HCT116 (cell line): ENCODE measurements at places on chromosomes 3 and 15. TPM values are rescaled to one million over a fixed set of nuclear protein-coding genes. Genes with fewer than 3 reads are reported as not detected.

Gene RBP2
- not detected for total RNA-seq

Gene THAP10
- 2.8 TPM for total RNA-seq

Gene ARRDC4
- 19.6 TPM for total RNA-seq

Gene RNF111
- 31.5 TPM for total RNA-seq

Gene CD276
- total RNA-seq = 75.4 TPM

Gene COPS2
- 93.6 TPM for total RNA-seq

Gene TMEM158
- 25.8 TPM for total RNA-seq

Gene PLSCR4
- total RNA-seq = 4.1 TPM

Gene CCDC13
- total RNA-seq = 2.3 TPM

Gene OSTN
- not detected for total RNA-seq

Gene CPN2
- total RNA-seq = not detected

Gene PRTG
- total RNA-seq = not detected

Gene IL17RD
- total RNA-seq = 12.3 TPM

Gene CDAN1
- 22.4 TPM for total RNA-seq

Gene FBXW12
- total RNA-seq = not detected

Gene CYP11A1
- total RNA-seq = 0.57 TPM

Gene CACNA2D2
- 10.2 TPM for total RNA-seq

Gene CSPG5
- total RNA-seq = 3.8 TPM

Gene CCR9
- total RNA-seq = not detected
